Stimulated activated CD4-positive, alpha-beta T cell treated with anti-CD3 and anti-CD28 coated beads, TNF-alpha, amount 100 ng/mL, for 48 hours (primary cell): ENCODE measurements at places on chromosomes 2 and 18.

DNA sequence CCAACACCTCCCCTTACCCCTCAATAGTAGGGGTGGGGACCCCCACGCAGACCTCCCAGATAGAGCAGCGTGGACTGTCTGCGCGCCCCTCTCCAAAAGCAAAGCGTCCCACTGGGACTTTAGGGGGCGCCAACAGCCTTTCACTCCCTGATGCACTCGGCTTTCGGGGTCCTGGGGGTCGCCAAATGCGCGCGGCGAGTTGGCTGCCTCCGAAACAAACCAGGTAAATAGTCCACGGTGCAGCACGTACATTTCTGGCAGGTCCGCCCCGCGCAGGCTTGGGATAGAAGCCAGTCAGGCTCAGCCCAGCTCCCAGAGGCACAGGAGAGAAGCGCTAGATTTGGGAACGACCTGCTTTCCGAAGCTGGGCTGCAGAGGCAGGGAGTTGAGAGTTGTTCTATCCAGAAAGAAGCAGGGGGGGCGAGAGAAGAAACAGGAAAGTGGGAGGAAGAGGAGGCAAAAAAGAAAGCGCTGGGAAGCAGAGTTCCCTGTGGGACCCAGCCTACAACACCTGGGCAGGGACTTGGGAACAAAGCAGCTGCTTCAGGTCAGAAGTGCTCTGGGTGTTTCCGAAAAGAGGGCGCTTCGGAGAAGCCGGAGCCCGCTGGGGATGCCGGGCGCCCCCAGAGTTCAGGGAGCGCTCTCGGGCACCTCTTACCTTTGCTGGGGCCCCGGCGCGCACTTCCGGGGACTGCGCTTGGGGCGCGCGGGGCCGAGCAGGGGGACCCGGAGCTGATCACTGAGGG, 544 bp downstream of the EVA1A start:
- no peak for DNase-seq

- DNase-seq: no peak
Observed at GRCh38 chr2:233449081-233449901, 95.0 kb downstream of the DGKD start.

DNA sequence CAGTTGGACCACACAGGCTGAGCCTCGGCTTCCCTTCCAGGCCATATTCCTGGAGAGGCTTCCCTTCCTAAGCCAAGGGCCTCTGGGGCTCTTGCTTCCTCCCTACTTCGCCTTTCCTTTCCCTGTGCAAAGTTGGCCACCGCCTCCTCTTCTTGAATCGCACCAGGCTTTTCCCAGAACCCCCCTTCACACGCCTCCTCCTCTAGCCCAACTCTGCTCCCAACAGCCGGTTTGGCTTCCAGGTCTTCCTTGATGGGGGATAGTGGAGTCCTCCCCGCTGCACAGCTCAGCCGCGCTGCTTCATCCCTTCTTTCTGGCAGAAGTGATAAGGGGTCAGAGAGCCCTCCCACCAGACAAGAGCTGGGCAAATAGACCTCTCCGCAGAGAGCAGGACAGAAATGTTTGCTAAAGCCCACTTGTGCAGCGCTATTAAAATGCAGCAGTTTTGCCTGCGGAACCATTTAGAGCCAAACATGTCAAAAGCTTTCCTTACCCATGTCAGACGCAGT, 56.4 kb downstream of the SNORC start:
- no peak for DNase-seq

DNA sequence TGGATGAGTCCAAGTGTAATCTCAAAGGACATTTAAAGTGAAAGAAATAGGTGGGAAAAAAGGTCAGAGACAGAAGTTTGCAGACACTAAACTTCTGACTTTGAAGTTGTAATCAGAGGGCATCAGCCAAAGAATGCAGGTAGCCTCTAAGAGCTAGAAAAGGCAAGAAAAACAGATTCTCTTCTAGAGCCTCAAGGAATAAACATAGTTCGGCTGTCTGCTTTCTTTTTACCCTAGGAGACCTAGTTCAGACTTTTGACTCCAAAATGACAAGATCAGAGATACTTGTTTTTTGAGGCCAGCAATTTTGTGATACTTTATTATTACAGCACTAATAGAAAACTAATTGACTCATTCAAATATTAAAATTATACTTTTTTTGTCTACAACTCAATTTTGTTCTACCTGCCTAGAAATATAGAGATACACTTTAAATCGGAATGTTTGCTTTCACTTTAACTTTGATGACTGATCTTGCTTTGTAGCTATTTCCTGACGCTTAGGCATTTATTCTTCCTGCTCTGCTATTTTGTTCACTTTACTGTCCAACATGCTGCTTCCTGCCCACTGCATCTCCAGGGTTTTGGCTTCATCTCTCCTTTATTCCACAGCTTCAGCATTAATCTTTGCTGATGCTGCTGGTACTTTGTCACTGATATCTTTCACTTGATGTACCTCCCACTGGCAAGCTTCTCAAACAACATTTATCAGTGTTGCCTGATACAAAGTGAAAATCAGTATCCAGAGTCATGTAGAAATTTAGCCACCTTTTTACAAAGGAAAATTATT, 272.5 kb downstream of the DSEL start:
- DNase-seq: no peak

- no peak for DNase-seq
Observed at GRCh38 chr2:6741229-6741628, 124.5 kb downstream of the CMPK2 start.

DNA sequence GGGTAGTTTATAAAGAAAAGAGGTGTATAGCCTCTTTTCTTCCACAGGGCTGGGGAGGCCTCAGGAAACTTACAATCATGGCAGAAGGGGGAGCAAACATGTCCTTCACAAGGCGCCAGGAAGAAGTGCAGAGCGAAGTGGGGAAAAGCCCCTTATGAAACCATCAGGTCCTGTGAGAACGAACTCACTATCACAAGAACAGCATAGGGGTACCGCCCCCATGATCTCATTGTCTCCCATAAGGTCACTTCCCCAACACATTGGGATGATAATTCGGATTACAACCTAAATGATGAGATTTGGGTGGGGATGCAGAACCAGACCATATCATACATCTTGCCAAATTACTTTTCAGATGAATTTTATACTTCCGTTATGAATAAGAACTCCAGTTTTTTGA, 32.4 kb downstream of the RALB start:
- no peak for DNase-seq

DNA sequence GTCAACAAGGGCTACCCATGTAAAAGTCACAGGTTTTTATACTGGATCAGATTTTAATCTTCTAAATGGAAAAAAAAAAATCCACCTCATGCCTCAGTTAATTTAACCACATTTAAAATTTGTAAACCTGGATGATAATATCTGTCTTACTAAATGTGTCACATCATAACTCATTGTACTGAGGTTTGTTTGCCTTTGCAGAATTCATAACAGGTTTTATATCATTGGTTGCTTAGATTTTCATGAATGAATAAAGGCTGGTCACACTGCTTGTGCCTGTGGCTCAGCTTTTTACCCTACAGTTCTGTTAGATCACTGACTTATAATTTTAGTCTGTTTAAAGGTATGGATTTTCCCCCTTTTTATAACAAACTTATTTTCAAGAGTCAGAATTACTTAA, 48.9 kb downstream of the PSMD14 start:
- no peak for DNase-seq
